ENCODE measurements at places on chromosomes 6 and 20.

- no peak for DNase-seq
These were observed 593.4 kb upstream of the CDH4 start for GRCh38 chr20:60658681-60659080.

GRCh38 chr6:6801635-6802218, 213.2 kb downstream of the LY86 start:
- DNase-seq = no peak

DNA sequence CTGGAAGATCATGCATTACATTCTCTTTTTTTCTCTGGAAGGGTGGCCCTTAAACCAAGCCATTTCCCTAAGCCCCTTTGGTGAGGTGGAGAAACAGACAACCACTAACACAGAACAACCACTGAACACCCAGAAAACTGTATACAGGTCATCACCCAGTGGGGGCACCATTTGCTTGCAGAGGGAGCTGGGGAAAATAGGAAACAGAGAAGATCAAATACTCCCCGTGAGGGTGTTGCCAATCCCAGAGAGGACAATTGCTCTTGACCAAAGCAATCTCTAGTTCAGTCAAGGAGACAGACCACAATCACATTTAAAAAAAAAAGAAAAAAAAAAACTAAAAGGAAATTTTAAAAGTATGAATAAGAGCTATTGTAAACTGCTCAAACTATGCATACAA, 865 bp upstream of the DAAM2 start:
- DNase-seq = no peak

DNA sequence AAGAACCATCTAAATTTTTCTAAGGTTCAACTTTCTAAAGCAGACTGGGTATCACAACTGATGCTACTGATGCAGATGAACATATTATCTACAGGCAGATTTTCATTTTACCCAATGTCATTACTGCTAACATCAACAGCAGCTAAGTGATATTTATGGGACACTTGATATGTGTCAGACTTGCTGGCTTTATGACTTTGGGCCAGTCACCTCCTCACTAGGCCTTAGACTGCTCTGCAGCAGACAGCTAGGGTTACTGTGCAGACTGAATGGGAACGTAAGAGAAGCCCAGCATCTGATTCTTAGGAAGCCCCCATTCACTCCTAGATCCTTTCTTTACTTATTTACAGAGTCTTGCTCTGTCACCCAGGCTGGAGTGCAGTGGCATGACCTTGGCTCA, 66.2 kb downstream of the MYH7B start:
- DNase-seq = no peak

DNA sequence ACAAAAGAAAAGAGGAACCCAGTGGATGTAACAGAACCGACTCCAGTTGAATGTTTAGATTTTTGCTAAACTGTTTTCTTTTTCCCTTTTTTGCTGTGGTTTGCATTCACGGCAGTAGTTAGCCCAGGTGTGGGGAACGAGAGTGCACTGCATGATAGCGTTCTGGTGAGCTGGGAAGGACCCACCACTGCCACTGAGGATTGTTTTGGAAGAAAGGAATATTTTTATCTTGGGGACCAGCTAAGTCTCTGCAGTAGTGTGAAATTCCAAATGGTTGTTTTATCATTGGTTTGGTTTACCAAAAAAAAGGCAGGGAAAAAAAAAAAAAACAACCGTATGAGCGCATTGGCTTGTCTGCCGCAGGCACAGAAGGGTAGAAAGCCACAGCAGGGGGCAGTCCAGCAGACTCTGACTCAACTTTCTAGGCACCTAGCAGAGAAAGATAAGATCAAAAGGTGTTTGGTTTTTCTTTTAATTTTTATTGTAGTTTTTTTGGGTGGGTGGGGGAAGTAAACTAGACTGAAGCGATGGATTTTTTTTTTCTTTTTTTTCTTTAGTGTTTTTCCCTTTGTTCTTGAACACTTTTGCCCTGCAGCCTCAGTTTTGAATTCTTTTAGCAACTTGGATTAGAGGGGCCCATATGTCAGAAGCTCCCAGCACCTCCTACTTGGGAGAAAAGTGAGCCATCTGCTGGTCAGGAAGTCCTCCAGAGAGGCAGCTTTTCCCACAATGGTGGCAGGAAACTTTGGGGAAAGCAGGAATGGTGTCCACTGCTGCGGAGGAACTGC, 13.5 kb upstream of the RAB5IF start:
- no peak for DNase-seq

DNA sequence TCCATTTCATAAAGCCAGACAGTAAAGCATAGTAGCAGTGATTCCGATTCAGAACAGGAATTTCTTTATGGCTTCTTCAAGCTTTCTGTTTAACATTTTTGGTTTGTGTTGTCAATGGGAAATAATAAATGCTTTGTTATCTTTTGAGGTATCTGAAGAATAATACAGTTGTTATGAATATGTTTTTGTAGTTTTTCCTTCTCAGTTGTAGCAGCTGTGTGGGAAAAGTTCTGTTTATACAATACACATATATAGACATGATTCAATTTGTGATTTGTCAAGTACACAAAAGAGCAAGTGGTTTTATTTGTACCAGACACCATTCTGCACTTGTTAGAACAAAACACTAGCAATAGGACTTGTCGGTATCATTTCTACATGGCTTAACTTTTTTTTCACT, 96.6 kb downstream of the CDYL start:
- no peak for DNase-seq

DNA sequence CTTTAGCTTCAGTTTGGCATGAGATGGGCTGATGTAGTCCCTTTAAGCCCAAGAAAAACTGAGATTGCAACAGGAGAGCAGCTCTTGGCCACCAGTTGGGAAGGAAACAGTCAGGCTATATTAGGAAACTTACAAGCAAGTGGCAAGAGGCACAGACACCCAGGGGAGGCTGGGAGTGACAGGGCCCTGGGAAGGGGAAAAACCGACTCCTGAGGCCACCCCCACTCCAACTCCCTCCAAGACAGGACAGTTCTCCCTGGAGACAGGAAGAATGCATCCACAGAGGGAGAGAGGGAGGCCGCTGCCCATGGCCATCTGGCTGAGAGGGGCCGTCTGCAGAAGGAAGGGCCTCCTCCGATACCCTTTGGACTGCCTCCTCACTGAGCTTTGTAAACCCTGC, 20.5 kb downstream of the JPH2 start:
- DNase-seq = peak; percentile 56

- peak; percentile 46 for DNase-seq
These were observed at the start of gene HTR1E for GRCh38 chr6:86937219-86938079. HTR1E (plus strand) TSS chr6:86937528; CDS start chr6:87015335, 77,807 bp downstream.

- no peak for DNase-seq
These were observed 27.2 kb upstream of the BRPF3 start for GRCh38 chr6:36169023-36170007.

- no peak for DNase-seq
These were observed 159.2 kb downstream of the BMP7 start for GRCh38 chr20:57107208-57107607.

DNA sequence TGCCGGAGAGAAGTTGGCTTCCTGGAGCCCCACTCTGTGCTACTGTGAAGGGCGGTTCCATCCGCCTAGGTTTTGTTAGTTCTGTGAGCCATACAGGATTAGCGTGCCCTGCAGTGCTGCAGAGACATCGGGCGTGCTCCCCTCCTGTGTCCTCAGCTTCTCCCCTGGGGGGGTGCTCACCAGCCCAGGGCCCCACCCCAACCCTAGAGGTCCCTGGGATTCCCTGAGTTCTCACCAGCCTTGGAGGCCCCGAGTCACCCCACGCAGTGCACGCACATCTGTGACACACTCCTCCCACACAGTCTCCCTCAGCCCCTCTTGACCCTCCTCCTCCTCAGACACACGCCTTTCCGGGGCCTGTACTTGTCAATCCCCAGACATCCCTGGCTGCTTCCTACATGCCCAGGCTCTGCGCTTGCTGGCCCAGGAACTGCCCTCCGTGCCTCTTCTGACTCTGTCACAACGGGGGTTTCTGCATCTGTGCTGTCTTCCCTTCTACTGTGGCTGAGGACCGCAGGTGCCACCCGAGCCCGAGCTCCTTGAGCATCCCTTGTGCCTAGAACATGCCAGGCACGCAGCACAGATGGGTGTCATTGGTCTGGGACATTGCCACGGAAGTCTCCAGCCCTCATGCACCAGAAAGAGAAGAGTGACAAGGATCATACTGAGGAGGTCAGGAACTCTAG, 123.2 kb upstream of the RPS6KA2 start:
- DNase-seq = no peak

- DNase-seq = no peak
These were observed 42.4 kb upstream of the CD2AP start for GRCh38 chr6:47435254-47435612.

GRCh38 chr6:12069891-12070529, 57.9 kb downstream of the HIVEP1 start:
- no peak for DNase-seq

DNA sequence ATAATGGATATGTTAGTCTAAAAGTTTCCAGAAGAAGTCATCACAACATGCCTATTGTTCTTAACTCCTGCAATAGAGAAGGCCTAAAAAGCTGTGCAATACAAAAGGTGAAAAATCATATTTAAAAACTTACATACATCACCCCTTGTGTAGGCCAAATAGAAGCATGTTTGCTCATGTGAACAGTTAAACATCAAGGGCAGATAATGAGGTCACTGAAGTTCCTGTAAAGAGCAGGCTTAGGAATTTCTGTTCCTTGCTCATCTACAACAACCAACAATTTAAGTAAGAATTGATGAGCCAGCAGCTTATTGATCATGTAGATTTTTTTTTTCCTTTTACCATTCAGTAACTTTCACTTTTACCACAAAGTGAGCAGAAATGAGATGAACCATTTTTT, 7.5 kb upstream of the NUP153 start:
- no peak for DNase-seq

GRCh38 chr6:142697922-142698321, 247.1 kb downstream of the HIVEP2 start:
- no peak for DNase-seq

DNA sequence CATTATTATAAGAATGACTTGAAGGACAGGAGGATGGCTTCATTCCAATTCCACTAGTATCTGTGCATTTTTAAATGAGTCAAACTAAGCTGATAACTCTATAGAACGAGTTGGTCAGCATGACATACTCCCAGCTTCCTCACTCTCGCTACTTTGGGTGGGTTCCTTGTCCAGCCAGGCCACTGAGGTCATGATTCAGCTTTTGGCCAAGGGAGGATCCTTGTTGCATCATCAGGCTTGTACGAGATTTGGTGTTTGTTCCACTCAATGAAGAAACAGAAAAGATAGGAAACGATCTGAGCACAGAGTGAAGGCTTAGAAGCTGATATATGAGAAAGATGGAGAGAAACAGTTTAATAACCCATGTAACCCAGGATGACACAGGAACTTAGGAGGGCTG, 19.8 kb downstream of the NEDD9 start:
- no peak for DNase-seq

- DNase-seq = no peak
These were observed 28.4 kb upstream of the CD93 start for GRCh38 chr20:23114448-23115082.

DNA sequence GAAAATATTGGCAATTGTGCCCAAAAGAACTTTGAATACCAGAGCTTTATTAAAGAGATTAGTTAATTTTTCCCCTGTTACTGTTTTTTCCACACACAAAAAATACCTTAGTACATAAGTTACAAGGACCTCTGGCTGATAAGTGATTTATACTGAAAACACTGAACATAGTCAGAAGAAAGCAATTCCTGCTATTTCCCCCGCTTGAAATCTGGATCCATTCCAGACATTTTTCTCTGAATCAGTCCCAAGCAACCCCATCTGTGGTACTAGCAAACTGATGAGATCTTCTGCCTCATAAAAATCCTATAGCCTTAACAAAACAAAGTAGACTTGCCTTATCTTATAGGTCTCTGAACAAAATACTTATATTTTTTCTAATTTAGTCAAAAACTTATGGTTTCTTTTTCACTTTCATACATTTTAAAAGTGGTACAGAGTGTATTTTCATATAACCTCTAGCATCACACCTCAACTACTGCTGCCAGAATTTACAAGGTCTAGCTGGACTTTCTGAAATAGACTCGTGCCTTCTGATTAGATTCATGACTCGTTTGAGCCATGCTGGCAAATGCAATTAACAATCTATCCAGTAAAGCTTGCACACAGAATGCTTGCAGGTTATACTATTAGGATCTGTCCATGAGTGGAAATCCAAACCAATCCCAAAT, 111.9 kb downstream of the TBX18 start:
- no peak for DNase-seq

- no peak for DNase-seq
These were observed 281.2 kb upstream of the SUPT3H start for GRCh38 chr6:45658958-45659357.

DNA sequence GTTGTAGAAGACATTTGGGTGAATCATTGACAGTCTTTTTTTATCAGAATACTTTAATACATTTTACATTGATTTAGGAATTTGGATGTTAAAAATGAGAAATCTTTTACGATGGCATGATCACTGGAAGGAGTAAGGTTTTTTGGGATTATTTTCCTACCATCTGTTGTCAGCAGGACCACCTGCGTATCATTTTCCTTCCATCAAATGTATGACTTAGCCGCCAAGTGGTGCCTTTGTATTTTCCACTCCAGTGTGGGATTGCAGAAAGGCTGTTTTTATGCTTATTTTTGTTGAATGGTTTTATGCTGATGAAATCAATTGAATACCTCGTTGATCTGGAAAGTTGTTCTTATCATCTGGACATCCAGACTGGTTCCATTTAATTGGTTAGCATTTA, 35.8 kb downstream of the AKAP12 start:
- no peak for DNase-seq

DNA sequence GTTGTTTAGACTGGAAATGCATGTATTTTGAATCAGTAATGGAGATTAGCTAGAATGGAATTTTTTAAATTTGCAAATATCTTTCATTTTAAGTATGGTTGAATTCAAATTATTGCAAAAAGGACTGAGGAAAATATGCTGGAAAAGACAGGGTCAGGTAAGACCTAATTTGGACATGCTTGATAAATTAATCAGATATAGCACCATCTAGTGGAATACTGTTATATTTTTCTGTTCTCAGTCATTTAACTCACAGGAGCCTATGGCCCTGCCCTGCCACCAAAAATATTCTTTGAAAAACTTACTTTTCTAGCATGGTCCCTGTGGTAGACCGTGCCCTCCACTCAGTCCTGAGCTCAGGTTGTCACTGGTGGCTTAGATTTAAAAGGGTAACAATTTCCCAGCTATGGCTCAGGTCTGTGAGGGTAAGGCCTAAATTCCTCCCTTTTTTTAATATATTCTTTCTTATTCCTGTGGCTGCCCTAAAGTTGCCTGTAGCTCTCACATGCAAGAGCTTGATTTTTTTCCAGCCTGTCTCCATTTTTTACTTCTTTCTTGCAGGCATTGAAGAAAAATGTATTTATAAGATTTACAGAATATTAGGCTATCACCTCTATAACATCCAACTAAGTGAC, 25.3 kb upstream of the KIAA1586 start:
- DNase-seq = no peak

DNA sequence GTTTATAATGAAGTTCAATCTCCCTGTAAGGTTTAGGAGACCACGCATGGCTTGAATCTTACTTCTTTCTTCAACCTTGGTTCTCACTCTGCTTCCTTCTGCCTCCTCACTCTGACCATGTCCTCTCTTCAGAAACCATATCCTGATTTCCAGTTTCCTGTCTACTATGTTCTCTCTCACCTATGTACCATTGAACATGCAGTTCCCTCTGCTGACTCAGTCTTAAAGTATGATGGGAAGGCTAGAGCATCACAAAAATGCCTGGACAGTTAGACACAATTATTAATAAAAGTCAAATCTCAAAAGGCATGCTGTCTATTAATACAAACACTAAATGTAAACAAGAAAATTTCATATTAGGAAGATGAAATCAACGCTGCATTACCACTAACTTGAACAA, 151.6 kb downstream of the PRKN start:
- DNase-seq = no peak

- DNase-seq = no peak
These were observed 47.7 kb upstream of the F13A1 start for GRCh38 chr6:6368040-6368683.

Data from ureter (tissue), 1 donor.